ENCODE measurements at places on chromosomes 3 and 15.

DNA sequence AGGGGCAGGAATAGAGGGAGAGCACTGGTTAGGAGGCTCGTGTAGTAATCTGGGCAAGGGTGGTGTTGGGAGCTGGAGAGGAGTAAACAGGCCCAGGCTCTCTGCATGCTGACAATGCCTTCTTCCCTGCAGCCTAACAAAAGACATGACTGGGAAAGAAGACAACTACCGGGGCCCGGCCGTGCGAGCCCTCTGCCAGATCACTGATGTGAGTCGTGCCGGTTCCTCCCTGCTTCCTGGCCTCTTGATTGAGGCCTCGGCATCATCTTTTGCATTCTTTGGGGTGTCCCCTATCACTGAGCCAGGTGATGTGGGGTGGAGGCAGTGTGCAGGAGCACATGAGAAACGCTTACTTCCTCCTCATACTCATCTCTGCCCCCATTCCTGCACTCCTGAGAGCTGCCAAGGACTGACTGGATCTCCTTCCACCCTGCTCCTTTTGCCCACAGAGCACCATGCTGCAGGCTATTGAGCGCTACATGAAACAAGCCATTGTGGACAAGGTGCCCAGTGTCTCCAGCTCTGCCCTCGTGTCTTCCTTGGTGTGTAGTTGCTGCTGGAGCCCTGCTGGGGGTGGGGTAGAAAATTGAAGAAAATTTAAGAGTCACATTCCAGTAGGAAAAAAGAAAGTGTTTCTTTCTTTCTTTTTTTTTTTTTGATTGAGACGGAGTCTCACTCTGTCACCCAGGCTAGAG is 5.3 kb downstream of the COPG1 start:
- no peak for DNase-seq

- DNase-seq = no peak
Measured at GRCh38 chr15:22959321-22960101, 20.7 kb downstream of the CYFIP1 start.

- no peak for DNase-seq
Measured at GRCh38 chr15:39213385-39213840, 367.5 kb upstream of the THBS1 start.

- DNase-seq = no peak
Measured at GRCh38 chr3:156983559-156983958, 157.4 kb downstream of the LEKR1 start.

GRCh38 chr15:79816571-79816970 is 80.2 kb downstream of the MTHFS start:
- no peak for DNase-seq

DNA sequence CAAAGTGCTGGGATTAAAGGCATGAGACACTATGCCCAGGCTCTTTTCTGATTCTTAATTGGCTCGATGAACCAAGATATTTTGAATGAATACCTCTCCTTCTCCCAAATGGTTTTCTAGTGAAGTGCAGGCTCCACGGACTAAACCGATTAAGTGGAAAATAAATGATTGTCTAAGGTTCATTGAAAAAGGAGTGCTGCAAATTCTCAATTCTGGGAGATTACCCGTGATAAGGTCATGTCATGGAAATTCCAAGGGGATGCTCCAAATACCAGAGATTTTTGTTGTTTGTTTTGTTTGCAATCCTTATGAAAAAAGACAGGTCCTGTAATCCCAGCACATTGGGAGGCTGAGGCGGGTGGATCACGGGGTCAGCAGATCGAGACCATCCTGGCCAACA is 406.9 kb upstream of the TBL1XR1 start:
- no peak for DNase-seq

- DNase-seq = no peak
Measured at GRCh38 chr3:34178415-34178814, 380.0 kb downstream of the PDCD6IP start.

All from stimulated activated CD4-positive, alpha-beta T cell treated with anti-CD3 and anti-CD28 coated beads, Interleukin-15, amount 100 ng/mL, for 1 hour (primary cell).